Activated CD8-positive, alpha-beta memory T cell treated with anti-CD3 and anti-CD28 coated beads for 1 hour (primary cell): ENCODE measurements at places on chromosomes 12 and 14.

DNA sequence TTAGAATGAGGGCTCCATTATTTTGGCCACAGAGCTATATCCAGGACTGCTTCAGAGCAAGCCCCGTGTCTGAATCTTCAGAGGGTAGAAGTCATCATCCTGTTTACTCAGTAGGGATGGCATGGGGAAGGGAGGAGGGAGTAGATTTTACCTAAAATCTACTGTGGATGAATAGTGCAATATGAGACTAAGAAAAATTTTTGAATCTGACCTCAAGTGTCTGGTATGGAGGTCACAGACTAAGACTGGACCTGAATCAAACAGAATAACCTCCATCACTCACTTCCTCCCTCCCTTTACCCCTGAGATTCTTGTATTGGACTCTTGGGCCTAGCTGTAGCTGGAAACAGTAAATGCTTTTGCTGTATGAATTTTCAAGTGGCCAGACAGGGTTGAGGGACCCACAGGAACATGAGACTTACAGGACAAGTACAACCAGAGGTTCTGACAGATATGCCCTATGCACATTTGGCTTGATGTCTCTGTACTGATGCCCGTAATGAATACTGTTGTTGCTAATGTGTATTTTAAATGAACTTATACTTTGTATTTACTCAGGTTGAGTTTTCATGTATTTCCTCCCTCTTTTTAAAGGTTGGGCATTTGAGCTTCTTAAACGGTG lies 78.5 kb downstream of the CCDC91 start:
- DNase-seq: no peak

GRCh38 chr12:12946686-12947355 lies 5.1 kb downstream of the GPRC5D start:
- no peak for DNase-seq

DNA sequence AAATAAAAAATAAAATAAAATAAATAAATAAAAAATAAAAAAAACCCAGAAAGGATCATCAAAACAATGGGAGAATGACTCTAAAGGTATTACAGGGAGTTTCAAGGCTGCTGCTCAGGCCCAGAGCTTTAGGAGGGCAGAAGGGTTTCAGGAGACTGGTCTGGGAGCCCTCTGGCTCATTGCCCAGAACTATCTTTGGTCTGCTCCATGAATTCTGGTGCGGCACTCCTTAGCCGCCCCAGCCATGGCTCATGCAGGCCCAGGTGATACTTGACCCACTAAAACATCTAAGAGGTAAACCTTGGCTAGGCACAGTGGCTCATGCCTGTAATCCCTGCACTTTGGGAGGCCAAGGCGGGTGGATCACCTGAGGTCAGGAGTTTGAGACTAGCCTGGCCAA lies 14.7 kb upstream of the TMED10 start:
- no peak for DNase-seq

- DNase-seq: no peak
Measured at GRCh38 chr14:99321236-99321925, 49.4 kb upstream of the BCL11B start.

- no peak for DNase-seq
Measured at GRCh38 chr12:70255311-70255710, 12.1 kb downstream of the CNOT2 start.

- DNase-seq: peak; percentile 23
Measured at GRCh38 chr14:55731881-55732498, 152.0 kb downstream of the KTN1 start.

- no peak for DNase-seq
Measured at GRCh38 chr14:20386276-20386855, 26.9 kb downstream of the TEP1 start.

GRCh38 chr12:46181465-46181864 lies 87.4 kb downstream of the SLC38A1 start:
- DNase-seq: no peak

DNA sequence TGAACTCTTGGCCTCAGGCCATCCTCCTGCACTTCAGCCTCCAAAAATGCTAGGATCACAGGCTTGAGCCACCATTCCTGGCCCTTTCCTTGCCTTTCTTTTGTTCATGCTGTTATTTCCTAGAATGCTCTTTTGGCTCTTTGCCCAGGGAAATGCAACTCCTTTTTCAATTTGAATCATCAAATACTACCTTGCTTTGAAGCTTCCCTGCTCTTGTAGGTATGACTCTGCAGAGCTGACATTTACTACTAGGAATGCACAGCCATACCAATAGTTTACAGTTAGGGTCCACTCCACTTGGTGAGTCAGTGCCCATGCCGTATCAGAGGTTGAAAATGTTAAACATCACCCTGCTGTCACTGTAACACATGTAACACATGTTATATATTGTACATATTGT lies 107.0 kb upstream of the CRY1 start:
- no peak for DNase-seq

DNA sequence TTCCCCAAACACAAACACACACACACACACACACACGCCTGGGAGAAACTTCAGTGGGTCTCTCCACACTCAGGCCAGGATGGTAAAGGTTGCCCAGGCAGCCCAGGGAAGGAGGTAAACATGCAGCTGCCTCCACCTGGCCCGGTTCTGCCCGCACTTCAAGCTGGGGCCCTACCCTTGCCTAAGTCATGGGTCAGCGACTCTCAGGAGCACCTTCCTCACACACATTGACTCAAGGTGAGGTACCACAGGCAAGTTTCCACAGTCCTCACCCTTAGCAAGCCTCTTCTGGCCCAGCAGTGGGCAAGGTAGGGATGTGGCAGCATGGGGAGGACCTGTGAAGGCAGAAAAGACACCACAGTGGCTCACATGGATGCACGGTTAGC lies 14.1 kb upstream of the FAIM2 start:
- DNase-seq: no peak

GRCh38 chr12:5499566-5500330 lies 67.8 kb downstream of the NTF3 start:
- DNase-seq: no peak

DNA sequence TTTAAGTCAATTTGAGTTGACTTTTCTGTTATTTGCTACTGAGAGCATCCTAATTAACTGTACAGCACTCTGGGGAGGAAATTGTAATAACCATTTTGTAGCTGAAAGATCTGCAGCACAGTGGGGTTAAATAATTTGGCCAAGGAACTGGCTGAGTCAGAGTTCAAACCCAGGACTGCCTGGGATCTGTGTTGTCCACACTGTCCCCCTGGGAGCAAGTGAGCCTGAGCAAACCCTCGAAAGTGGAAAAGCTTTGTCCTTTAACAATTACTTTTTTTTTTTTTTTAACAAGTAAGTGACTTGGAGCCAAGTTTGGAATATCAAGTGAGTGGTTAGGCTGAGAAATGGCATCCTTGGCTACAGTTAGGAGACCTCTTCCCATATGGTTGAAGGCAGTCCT lies 247.2 kb upstream of the CCDC196 start:
- DNase-seq: no peak

DNA sequence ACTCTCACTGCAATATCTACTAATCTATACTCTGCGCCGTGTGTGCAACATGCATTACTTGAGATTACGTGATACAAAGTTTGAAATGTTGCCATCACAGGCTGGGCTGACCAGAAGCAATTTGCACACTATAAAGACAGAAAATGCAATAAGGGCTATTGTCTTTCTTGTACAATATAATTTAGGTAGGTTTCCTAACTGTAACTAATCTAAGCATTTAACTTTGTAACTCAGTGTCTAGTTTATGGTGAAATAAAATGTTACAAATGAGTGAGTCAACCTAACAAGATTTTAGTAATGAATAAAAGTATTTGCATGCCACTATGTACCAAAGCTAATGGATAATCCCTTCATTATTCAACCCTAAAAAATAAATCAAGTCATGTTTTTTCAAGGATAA lies 57.8 kb downstream of the LRP6 start:
- DNase-seq: no peak

DNA sequence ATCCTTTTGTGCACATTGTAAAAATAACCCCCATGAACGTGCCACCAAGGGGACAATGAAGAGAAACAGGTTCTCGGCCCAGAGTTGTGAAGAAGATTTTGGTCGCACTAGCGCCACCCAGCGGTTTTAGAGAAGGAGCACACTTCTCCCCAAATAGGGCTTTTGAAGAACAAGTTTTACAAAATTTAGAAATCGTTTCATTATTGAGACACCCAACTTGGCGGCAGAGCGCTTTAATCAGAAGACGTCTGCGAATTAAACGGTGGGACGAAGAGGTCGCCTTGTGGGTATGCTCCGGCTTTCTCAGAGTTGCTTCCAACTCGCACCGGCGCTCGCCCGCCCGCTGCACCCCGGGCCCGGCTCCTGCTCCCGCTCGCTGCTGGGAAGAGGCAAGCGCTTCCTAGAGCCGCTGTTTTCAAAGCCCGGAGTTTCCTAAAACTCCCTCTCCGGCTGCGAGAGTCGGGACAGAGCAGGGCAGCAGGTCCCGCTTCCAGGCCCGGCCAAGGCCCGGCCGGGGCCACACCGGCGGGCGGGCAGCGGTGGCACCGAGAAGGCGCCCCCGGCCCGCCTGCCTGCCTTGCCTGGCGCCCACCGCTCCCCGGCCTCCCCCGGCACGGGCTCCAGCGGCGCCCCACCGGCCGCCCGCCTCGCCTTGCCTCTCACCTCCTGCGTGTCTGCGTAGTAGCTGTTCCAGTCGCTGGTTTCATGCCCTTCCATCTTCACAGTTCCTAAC lies 645 bp downstream of the FOXA1 start:
- no peak for DNase-seq

GRCh38 chr12:107619831-107620230 lies 65.8 kb upstream of the PWP1 start:
- DNase-seq: no peak

GRCh38 chr14:36339816-36340215 lies 19.4 kb upstream of the MBIP start:
- DNase-seq: no peak

GRCh38 chr14:61227884-61228591 lies 53.1 kb downstream of the TMEM30B start:
- DNase-seq: no peak

DNA sequence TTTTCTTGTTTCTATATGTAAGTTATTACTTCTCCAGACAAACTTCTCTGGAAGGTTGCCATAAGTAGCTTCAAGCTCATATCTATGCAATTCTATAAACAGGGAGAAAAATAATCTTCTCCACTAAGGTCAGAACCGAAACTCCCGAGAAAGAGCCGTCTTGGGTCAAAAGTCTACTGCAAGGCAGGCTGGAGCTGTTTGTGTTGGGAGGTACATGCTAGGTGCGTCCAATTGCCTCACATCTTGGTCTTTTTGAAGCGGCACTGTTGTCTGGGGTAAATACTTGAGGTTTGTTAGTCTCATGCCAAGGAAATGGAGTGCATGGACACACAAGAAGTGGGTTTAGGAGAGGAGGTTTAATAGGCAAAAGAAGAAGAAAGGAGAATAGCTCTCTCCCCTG lies 674.7 kb upstream of the TMEM132C start:
- DNase-seq: no peak

- DNase-seq: no peak
Measured at GRCh38 chr14:103562179-103562428, 353 bp downstream of the BAG5 start.

GRCh38 chr14:39097159-39097558 lies 5.9 kb downstream of the SEC23A start:
- DNase-seq: no peak

DNA sequence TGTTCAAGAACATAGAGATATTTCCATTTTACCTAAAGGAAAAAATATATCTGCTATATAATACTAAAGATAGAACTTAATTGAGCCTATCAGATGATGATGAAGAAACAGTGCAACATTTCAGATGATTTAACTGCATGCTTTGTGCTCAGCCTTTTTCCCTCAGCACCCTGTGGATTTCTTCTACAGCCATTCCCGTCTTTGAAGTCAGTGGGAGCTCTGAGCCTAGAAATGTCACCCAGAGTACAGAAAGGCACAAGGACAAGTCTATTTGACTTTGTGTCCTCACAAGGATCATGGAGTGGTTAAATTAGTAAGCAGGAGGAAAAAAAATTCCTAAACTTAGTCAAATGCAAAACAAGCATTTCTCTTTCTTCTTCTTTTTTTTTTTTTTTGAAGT lies 994.0 kb upstream of the FLRT2 start:
- no peak for DNase-seq

GRCh38 chr14:94051779-94052178 lies 25.6 kb downstream of the OTUB2 start:
- DNase-seq: no peak

DNA sequence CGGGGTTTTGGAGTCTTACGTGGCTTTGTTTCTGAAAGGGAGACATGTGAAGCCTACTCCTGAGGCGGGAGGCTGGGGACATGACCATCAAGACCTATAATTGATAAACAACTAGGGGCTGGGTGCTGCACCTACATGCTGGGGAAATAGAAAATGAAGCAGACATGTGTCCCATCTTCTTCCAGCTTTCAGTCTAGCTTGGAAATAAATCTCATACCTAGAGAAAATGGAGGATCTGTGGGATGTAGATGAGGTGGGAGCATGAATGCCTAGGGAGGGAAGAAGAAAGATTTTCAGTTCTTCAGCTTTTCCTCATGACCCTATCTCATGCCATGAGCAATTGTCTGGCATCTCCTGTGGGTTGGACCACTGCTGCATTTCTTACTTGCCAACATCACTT lies 22.1 kb downstream of the EMP1 start:
- DNase-seq: no peak

- no peak for DNase-seq
Measured at GRCh38 chr14:86221000-86221399, 691.1 kb downstream of the FLRT2 start.

GRCh38 chr12:60174941-60175340 lies 579.1 kb downstream of the SLC16A7 start:
- DNase-seq: no peak

DNA sequence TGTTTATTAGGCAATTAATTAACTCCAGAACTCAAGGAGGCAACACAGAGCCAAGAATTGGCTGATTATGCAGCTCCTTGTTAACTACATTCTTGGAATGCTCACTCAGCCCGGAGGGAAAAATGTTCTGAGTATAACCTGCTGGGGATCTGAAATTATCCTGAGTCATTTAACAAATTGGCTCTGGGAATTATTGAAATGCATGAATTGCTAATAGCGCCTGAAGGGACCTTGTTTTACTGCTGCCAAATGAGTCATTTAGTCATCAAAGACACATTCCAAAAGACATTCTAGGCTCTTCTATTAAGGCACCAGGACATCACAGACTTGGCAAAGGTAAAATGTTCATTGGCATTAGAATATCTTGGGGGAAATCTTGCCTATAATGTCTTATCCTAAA lies 13.0 kb downstream of the TMEM52B start:
- DNase-seq: no peak

GRCh38 chr12:51777457-51777856 lies 71.1 kb downstream of the FIGNL2 start:
- no peak for DNase-seq

GRCh38 chr14:55071870-55072640 lies 20.6 kb downstream of the MAPK1IP1L start:
- no peak for DNase-seq

DNA sequence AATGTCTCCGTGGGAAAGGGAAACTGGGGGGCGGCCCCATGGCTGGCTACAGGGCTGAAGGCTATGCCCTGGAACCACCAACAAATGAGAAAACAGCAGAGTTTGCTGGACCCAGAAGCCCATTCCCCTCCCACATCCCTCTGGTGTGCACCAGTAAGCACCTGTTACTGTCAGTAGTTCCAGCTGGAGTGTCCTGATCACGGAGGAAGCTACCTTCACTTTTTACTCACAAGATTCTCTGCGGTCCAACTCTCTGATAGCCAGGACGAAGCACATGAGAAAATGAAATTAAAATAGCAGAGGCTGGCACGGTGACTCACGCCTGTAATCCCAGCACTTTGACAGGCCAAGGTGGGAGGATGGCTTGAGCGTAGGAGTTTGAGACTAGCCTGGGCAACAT lies 22.7 kb upstream of the MEG3 start:
- DNase-seq: no peak

GRCh38 chr12:124952801-124953200 lies 36.1 kb downstream of the DHX37 start:
- DNase-seq: no peak
